Sciatic nerve (tissue), 2 donors: ENCODE measurements at places on chromosomes 11 and 22.

- DNase-seq: no peak
Observed at GRCh38 chr22:36009085-36009484, 19.5 kb downstream of the RBFOX2 start.

DNA sequence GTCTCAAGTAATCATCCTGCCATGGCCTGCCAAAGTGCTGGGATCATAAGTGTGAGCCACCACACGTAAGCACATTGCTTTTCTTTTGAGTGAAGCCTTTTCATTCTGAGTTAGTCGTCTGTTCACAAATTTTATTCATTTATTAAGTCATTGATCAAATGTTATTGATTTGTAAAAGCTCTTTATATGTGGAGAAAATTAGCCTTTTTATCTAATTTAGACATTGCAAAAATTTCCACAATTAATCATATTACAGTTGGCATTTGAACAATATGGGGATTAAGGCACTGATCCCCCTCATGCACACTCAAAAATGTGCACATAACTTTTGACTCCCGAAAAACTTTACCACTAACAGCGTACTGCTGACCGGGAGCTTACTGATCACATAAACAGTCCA lies 7.5 kb upstream of the EMID1 start:
- DNase-seq: no peak

GRCh38 chr11:113426686-113427085 lies 39.1 kb downstream of the ANKK1 start:
- no peak for DNase-seq

DNA sequence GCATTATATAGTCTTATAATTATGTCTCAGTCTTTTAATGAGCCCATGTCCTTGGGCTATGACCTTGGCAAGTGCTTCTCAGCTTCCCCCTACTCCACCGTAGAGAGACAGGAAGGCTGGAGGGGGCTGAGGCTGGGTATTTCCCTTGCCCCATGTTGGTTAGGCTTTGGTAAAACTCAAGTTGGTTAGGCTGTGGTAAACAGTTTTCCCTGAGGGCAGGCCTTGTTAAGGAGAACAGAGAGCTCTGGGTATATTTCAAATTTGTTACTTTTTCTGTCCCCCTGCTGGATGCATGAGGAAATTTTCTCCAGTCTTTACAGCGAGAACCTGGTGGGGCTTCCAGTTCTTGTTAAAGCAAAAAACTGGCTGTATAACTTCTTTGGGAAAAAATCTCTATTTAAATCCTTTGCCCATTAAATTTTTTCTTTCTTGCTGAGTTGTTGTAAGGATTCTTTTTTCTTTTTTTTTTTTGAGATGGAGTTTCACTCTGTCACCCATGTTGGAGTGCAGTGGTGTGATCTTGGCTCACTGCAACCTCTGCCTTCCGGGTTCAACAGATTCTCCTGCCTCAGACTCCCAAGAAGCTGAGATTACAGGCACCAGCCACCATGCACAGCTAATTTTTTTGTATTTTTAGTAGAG lies 12.2 kb upstream of the DCHS1 start:
- no peak for DNase-seq

- no peak for DNase-seq
Observed at GRCh38 chr11:45366619-45367190, 80.6 kb upstream of the SYT13 start.

DNA sequence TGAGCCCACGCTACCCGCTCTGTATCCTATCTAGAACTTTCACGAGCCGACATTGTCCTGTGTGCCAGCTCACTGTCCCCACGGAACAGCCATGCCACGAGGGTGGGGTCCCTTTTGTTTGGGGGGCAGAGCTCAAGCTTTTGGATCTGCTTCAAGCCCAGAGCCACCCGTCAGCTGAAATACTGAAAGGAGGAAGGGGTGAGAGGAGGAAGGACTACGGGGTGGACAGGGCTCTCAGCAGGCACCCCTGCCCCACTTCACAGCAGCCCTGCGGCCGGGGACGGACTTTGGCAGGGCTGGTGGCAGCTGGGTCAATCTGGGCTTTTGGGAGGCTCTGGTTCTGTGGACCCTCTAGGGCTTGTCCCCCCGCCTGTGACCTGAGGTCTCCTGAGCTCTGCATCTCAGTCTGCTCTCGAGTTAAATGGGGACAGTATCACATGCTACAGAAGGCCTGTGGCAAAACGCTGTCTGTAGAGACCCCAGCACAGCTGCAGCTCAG lies 30.0 kb upstream of the MUC5AC start:
- DNase-seq: no peak

DNA sequence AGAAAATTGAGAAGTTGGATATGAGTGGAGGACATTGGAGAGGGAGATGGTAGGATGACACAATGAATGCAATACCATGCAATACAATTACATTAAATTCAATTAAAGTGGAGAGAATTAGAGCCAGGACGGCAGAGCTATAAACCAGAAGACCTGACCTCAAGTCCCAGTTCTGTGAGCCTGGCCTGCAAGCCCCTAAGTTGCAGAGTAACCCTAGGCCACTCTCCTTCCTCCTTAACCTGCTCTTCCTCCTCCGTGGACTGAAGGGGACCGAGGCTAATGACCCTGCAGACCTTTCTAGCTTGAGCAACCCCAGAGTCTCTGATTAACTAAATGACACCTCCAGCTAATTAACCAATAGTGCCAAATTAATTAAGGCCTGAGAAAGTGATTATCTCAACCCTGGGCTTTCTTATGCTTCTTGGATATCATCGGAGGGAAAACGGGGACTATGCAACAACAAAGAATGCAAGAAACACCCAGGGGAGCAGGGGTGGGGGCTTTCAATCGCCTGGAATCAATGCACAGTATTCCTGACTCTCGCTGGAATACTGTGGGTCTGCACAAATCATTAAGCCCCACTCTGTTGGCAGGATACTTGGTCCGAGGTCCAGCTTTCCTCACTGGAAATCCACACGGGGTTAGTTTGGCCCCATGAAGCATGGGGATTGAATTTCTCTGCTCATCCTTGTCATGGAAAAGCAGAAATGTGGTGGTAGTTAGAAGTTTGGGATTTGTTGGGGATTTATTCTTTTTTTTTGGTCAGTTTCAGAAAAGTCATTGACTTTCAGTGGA lies 548.3 kb downstream of the MN1 start:
- DNase-seq: no peak

- no peak for DNase-seq
Observed at GRCh38 chr11:5746614-5747013, 7.4 kb upstream of the OR52N4 start.
